DMS79 treated with DMSO at 0.1 percent for 48 hours (cell line): ENCODE measurements at places on chromosomes 2 and 18.

DNA sequence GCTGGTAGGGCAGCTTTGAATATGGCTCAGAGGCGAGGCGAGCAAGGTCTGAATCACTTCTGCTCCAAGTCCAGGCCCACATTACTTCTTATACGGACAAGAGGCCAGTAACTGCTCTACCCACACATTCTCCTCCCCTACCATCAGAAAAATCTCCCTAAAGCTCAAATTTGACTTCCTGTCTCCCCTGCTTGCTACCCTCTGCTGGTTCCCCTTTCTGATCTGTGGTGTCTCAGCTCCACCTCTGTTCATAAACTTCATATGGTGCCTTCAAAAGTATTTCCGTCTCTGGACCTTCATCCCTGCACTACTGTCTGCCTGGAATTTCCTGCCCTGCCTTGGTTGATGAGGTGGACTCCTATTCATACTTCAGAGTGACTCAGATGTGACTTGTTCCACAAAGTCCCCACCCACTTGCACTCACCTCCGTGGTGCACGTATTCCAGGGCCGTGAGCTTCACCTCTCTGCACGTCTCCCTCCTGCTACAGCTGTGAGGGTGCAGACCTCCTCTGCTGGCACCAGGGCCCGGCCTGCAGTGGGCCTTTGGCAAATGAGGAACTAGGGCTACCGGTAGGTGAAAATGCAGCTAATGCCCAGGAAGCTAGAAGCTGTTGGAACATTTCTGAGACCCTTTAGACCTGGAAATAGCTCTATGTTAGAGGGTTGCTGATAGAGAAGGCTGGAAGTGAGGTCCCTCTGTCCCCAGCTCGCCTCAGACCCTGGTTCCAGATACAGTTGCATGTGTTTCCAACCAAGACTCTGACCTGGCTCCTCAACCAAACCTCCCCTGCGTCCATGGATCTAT, 24.6 kb upstream of the KCMF1 start:
- DNase-seq, result no peak

- no peak for DNase-seq
These were observed 54.7 kb downstream of the SLC66A2 start for GRCh38 chr18:79896738-79897137.

- DNase-seq, result no peak
These were observed 169.4 kb downstream of the FSHR start for GRCh38 chr2:48984922-48985321.

GRCh38 chr2:168166902-168167510, 80.4 kb downstream of the STK39 start:
- DNase-seq, result no peak

- DNase-seq, result no peak
These were observed 42.7 kb upstream of the TGFA start for GRCh38 chr2:70596293-70596692.

DNA sequence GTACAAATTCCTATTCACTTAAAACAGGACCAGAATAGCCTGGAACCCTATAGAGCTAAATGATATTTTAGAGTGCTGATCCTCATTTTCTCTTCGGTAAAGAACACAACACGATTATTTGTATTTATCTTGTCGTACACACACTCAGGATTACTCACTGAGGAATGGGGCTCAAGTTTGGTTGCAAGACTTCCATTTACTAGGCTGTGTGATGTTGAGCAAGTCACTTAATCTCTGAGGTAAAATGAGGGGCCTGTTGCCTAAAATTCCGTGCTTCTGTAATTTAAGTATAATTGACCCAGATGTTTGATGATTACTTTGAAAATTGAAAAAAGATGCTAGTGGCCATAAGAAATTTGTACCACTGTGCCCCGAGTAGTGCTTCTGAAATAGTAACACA, 42.6 kb upstream of the MAP4K3 start:
- no peak for DNase-seq

- DNase-seq, result no peak
These were observed 17.1 kb downstream of the THAP4 start for GRCh38 chr2:241619597-241620418.

DNA sequence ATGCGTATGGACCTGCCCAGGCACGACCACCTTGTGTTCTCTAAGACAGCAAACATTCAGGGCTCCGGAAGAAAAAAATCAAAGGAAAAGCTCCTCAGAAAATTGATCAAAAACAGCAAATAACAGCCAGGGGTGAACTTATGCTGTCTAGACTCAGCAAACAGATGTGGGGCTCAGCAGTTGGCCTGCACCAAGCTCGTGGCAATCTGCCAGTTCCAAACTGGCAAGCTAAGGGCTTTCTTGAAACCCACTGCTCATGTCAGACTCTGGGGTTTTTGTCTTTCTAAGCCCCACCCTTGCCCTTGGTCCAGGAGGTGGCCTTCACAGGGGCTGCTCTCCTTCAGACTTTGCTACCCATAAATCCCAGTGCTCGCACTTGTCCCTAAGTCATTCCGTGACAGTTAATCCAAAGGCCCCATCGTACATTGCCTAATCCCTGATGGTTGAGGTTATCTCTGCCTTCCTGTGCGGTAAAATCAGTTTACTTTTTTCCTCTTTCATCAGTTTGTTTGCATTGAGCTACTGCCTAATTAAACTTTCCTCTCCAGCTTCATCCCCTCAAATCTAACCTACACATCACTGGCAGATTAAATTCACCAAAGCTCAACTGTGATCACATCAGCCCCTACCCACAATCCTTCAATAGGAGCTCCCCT, 408.0 kb downstream of the LRATD1 start:
- DNase-seq, result peak; percentile 25

- no peak for DNase-seq
These were observed 80.8 kb downstream of the MDH1 start for GRCh38 chr2:63669596-63669995.

DNA sequence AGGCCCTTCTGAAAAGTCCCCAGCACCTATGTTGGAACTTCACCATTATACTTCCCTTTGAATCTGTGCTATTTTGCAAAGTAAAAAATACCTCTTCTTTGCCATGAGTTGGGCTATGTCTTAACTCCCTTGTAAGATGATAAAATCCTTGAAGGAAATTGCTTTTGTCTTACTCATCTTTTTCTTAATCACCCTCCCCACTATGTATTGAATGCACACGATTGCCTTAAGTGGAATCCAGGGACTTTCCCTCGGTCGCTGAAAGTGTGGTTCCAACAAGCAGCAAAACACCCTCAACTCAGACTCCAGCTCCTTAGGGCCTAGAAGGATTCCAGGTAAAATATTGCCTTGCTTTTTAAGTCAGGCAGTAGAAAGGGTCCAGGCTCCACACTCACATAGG, 173.2 kb upstream of the ARL4C start:
- DNase-seq, result no peak

DNA sequence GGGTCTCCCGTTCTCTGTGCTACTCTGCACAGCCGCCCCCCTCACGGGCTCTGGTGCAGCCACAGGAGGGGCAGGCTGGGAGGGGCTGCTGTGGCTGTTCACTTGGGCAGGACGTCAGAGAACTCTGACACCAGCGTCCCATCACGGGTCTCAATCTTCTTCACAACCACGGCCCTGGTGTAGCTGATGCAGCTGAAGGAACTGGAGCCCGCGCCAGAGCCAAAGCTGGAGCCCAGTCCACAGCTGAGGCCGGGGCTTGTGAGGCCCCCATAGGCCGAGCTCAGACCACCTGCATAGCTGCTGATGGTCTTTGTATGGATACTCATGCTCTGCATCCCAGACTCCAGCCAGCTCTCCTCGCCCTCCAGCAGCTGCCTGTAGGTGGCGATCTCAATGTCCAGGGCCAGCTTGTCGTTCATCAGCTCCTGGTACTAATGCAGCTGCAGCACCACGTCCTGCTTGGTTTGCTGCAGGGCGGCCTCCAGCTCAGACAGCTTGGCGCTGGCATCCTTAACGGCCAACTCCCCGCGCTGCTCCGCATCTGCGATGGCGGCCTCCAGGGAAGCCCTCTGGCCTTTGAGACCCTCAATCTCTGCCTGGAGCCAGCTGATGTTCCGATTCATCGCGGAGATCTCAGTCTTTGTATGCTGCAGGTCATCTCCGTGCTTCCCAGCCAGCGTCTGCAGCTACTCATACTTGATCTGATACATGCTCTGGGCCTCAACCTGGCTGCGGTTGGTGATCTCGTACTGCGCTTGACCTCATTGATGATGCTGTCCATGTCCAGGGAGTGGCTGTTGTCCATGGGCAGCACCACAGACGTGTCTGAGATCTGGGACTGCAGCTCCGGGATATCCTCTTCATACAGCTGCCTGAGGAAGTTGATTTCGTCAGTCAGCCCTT, 7.4 kb upstream of the DUSP19 start:
- DNase-seq, result no peak

- no peak for DNase-seq
These were observed 15.3 kb downstream of the YPEL5 start for GRCh38 chr2:30161929-30162706.

GRCh38 chr18:37258131-37258530, 307.5 kb downstream of the CELF4 start:
- DNase-seq, result no peak

- peak; percentile 1 for DNase-seq
These were observed 265.8 kb downstream of the ALK start for GRCh38 chr2:29655391-29656086.

- DNase-seq, result peak; percentile 50
These were observed 26.0 kb downstream of the CWC22 start for GRCh38 chr2:179981085-179981484.

GRCh38 chr2:218746470-218746795, 35.5 kb upstream of the CYP27A1 start:
- DNase-seq, result no peak

DNA sequence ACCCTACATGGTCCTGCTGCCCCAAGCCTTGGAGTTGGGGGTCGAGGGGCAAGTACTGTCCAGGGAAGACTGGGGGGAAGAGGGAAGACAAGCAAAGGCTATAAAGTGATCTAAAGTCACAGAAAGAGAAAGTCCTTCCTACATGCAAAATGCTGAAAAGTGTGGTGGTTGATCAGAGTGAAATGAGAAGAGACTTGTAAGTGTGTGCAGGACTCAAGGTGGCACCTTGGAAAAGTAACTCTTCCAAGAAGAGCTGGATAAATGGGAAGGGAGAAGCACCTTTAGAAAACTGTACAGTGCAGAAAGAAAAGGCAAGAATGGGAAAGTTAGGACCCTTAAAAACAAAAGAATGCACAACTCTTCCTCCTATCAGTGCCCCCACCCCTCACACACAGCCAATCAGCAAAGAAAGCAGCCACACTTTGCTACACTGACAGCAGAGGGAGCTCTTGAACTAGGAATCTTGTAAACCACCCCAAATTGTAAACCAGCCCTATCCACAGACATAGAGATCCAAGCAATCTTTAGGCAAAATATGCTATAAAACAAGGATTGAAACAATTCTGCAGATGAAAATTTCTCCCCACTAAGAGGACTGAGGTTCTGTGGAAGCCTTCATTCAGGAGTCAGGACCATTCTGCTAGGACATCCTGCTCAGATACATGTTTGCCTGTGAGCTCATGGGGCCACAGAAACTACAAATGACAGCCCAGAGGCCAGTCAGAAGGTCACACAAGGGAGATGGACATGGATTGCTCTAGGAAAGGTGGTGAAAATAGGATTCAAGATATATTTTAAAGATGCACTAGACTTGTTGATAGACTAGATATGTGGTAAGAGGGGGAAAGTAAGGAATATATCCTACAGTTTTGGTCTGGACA, 146.4 kb downstream of the FTCDNL1 start:
- DNase-seq, result peak; percentile 25

DNA sequence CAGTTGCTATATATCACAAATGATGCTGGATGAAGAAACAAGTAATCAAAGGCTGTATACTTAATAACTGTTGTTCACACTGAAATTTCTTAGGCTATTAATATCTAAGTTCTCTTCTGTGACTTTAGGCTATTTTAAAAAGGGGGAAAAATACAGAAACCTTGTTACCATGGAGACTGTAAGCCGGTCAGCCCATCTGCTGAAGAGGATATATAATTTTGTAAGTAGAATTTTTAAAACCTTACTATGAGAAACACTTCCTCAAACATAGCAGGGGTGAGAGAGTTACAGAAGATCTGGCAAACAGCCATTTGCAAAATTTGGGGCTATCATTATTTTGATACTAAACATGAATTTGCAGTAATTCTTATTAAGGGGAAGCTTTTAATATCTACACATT, 27.8 kb downstream of the CACNB4 start:
- no peak for DNase-seq

- no peak for DNase-seq
These were observed 41.8 kb downstream of the SNED1 start for GRCh38 chr2:241040081-241040803.

- DNase-seq, result no peak
These were observed 219.1 kb upstream of the PID1 start for GRCh38 chr2:229490167-229490566.

- no peak for DNase-seq
These were observed 24.8 kb downstream of the SANBR start for GRCh38 chr2:61090386-61090921.

DNA sequence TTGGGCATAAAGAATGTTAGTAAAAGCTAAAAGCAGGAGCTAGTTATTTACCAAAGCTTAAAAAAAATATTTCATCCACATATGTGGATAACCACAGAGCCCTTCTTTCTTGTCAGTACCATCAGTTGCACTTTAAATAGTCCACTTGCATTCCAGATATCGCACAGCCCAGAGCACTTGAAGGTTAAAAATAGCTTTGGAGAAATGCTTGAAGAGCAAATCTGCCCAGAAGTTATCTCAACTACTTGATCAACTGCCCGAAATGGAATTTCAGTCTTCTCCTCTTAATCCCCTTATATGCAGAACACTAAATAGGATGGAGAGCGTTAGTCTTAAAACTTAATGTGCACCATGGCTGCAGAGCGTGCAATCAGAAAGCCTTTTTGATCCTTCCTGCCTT, 148.3 kb downstream of the PLEKHA3 start:
- no peak for DNase-seq

DNA sequence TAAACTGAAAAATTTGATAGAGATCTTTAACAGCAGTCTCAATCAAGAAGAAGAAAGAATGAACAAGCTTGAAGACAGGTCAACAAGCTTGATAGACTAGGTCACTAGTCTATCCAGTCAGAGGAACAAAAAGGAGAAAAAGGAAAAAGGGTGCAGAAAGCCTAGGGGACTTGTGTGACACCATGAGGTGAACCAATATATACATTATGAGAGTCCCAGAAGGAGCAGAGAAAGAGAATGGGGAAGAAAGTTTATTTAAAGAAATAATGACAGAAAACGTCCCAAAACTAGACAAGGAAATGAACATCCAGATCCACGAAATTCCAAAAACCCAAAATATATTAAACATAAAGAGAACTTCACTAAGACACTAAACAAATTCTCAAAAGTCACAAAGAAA, 84.5 kb downstream of the VAPA start:
- no peak for DNase-seq

DNA sequence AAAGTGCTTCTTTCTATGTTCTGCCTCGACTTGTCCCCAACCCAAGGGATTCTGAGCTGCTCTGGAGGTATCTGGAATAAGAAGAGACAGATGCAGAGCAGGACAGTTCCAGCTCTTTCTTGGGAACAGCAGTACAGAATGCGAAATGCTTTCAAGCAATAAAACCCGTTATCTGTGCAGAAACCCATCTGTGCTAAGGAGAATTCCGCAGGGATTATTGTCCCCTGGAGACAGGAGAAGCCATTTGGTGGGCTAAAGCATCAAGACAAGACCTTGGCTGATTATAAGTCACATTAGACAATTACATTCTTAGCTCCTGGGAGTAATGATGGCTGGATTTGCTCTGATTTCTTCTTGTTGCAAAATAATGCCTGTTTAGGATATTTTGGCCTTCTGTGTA, 185.4 kb upstream of the GLI2 start:
- no peak for DNase-seq
